Aorta (tissue), 5 donors: ENCODE measurements at places on chromosomes 16 and 17. TPM values are rescaled to one million over a fixed set of nuclear protein-coding genes. Genes with fewer than 3 reads are reported as not detected.

DNA sequence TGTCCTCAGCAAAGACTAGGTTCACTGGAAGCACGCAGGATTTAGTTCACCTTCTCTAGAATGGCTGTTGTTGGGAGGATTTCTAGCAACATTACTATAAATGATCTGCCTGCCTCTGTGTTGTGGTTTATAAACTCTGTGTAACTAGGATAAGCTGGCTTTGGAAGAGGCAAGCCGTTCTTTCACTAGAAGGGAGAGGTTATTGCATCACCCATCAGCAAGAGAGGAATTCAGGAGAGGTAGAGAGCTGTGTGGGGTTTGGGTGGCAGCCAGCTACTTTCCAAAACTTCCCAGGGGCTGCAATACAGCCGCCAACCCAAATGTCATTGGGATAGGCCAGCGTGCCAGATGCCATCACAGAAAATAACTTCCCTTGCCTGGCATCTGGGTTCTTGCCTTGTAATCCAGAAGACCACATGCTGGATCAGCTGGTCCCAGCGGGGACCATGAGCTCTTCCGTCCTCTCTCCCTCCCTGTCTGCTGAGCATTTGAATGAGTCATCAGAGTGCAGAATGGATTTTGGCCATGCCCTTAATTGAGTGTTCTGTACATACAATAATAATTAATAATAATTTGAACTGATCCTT is 95.7 kb upstream of the RBFOX1 start:
- no peak overlapping the region for H3K4me3 ChIP-seq
- H3K4me1 ChIP-seq: no peaks in the 10 kb centered on the region
- DNase-seq: no peak
- H3K27me3 ChIP-seq: no peaks in the 10 kb centered on the region
- no peak overlapping the region for H3K27ac ChIP-seq
- H3K36me3 ChIP-seq: no peaks in the 10 kb centered on the region

GRCh38 chr16:23650674-23651416 is 9.6 kb downstream of the DCTN5 start:
- H3K4me3 ChIP-seq: no peak overlapping the region
- no peak for DNase-seq

DNA sequence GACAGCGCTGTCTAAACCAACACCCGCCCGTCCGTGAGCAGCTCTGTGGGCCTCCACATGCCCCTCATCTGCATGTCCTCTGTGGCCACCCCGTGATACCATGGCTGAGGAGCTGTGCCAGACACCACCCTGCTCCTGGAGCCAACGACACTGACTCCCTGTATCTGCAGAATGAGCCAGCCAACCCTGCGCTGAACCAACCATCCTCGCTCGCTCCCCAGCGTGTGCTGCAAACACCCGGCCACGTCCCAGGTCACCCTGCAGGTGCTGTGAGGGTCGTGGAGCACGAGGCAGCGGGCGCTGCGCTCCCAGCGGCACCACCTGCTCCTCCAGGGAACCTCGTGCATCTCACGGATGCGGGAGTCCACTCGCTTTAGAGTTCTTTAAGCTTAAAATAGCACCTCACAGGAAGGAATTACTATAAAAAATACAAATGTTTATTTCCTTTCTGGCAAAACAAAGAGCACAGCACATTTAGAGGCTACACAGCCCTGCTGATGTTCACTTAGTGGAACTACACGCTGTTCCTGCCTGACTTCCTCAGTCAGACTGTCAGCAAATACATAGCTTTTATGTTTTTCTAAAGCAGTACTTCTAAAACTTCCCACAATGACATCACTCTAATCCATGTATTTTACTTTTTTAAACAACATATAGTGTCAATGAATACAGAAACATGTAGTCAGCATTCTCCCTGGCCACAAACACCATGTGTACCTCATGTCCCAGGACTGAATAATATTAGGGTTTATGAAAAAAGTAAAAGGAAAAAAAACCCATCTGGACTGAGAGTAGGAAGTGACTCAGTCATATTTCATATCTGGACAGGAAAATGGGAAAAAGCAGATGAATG is 43.5 kb downstream of the MAP1LC3B start:
- H3K27ac ChIP-seq: no peak overlapping the region
- no peaks in the 10 kb centered on the region for H3K27me3 ChIP-seq
- no peaks in the 10 kb centered on the region for H3K4me1 ChIP-seq

HSD11B2 gene
- total RNA-seq: not detected

GRCh38 chr17:74199306-74200092 is 4.0 kb upstream of the RPL38 start:
- no peaks in the 10 kb centered on the region for H3K36me3 ChIP-seq
- H3K27ac ChIP-seq: no peak overlapping the region
- DNase-seq: peak; percentile 89
- H3K27me3 ChIP-seq: no peaks in the 10 kb centered on the region
- H3K4me3 ChIP-seq: no peak overlapping the region

DNA sequence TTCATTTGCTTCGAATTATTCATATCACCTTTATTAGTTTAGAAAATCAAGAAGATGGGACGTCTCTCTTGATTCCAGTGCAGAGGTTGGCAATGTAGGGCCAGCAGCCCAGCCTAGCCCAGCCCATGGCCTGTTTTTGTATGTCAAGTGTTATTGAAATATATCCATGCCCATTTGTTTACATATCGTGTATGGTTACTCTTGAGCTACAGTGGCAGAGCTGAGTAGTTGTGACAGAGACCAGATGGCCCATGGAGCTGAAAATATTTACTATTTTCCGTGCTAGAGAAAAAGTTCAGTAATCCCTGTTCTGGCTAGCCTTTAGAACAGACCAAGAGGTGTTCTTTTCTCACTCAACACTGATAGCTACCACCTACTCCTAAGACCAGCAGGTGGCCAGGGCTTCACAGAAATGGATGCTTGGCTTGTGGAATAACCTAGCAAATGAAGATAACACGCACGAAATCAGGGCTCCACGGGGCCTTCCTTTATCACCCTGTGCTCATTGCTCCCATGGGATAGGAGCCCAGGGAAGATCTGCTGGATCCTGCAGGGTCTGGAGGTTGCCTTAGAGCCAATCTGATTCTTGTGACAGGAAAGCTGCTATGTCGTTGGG is 123.2 kb upstream of the ANKFN1 start:
- no peaks in the 10 kb centered on the region for H3K36me3 ChIP-seq
- H3K4me1 ChIP-seq: no peaks in the 10 kb centered on the region
- DNase-seq: no peak
- H3K4me3 ChIP-seq: no peak overlapping the region
- H3K27ac ChIP-seq: no peak overlapping the region

C17orf107 gene
- 2.9 TPM for total RNA-seq

KARS1 gene
- 69.8 TPM for total RNA-seq

CDH13 gene
- 159 TPM for total RNA-seq

CIBAR2 gene
- not detected for total RNA-seq

DNA sequence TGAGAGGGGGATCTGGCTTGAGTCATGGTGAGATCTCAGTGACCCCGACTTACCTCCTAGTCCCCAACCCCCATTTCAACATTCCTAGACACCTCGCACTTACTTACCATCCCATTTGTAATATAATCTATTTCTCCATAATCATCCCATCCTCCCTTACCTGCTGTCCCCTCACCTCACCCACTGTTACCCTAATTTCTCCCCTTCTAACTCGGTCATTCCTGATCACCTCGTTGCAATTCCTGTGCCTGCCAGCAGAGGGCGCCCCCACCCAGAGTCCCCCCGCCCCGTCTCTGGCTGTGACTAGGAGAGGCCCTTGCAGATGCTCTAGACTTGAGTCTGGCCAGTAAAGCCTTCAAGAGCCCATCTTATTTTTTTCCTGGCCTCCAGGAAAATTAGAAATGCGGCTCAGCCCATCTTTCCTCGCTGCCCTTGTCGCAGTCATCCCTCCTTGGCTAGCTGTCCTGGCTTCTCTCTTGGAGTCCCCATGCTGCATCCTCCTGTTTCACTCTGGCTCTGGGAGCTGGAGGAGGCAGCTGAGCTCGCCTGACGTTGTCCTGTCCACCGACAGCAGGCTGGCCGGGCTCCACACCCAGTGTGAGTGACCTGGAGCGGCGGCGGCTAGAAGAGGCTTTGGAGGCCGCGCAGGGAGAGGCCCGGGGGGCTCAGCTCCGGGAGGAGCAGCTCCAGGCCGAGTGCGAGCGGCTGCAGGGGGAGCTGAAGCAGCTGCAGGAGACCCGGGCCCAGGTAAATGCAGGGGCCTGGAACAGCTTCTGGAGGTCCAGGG is 5.0 kb downstream of the TBKBP1 start:
- no peak overlapping the region for H3K4me3 ChIP-seq
- H3K4me1 ChIP-seq: no peaks in the 10 kb centered on the region
- H3K27ac ChIP-seq: no peak overlapping the region
- no peak for DNase-seq
- no peaks in the 10 kb centered on the region for H3K36me3 ChIP-seq

CBX8 gene
- total RNA-seq: 6.2 TPM

GRCh38 chr16:78607465-78607864 is 508.0 kb downstream of the WWOX start:
- no peak for DNase-seq
- no peaks in the 10 kb centered on the region for H3K36me3 ChIP-seq
- no peaks in the 10 kb centered on the region for H3K27me3 ChIP-seq
- no peak overlapping the region for H3K4me3 ChIP-seq
- H3K27ac ChIP-seq: no peak overlapping the region

NPW gene
- not detected for total RNA-seq

GRCh38 chr17:32819035-32819434 is 57.9 kb downstream of the MYO1D start:
- no peak for DNase-seq
- H3K27ac ChIP-seq: peak overlapping the region; percentile 80
- H3K4me3 ChIP-seq: peak overlapping the region; percentile 26
- no peaks in the 10 kb centered on the region for H3K36me3 ChIP-seq

DNA sequence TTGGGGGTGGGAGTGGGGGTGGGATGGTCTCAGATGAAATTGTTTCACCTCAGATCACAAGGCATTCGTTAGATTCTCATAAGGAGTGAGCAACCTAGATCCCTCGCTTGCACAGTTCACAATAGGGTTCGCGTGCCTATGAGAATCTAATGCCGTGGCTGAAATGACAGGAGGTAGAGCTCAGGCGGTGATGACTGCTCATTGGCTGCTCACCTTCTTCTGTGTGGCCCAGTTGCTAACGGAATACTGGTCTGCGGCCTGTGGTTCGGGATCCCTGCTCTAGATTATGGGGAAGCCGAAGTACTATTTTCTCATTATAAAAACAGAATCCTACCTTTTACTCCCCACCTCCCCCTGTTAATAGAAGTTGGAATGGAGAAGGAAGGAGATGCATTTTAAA is 18.9 kb downstream of the CLTC start:
- H3K4me1 ChIP-seq: peaks cover 2% of the 10 kb centered on the region
- no peaks in the 10 kb centered on the region for H3K27me3 ChIP-seq
- no peak overlapping the region for H3K4me3 ChIP-seq
- peak overlapping the region; percentile 17 for H3K27ac ChIP-seq
- DNase-seq: no peak
- H3K36me3 ChIP-seq: no peaks in the 10 kb centered on the region

ASB16 gene
- 1.4 TPM for total RNA-seq

ITGAX gene
- total RNA-seq: 27.0 TPM

- no peaks in the 10 kb centered on the region for H3K36me3 ChIP-seq
- no peak overlapping the region for H3K27ac ChIP-seq
- no peak overlapping the region for H3K4me3 ChIP-seq
- H3K4me1 ChIP-seq: no peaks in the 10 kb centered on the region
- no peaks in the 10 kb centered on the region for H3K27me3 ChIP-seq
- DNase-seq: no peak
These were observed 11.8 kb upstream of the TEKT1 start for GRCh38 chr17:6843241-6843880.

- H3K27ac ChIP-seq: no peak overlapping the region
- no peaks in the 10 kb centered on the region for H3K36me3 ChIP-seq
- no peak for DNase-seq
- no peaks in the 10 kb centered on the region for H3K27me3 ChIP-seq
These were observed 54.4 kb downstream of the C17orf67 start for GRCh38 chr17:56779322-56779721.

DNA sequence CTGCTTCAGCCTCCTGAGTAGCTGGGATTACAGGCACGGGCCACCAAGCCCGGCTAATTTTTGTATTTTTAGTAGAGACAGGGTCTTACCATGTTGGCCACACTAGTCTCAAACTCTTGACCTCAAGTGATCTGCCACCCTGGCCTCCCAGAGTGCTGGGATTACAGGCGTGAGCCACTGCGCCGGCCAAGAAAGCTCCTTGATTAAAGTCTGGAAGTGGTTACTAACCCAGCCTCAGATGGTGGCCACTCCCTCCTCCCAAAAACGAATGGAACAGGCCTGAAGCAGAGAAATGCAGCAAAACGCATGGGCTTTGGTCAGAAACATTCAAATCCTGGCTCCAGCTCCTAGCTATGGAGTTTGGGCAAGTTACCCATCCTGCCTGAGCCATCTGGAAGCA is 11.3 kb downstream of the FKBP10 start:
- no peaks in the 10 kb centered on the region for H3K27me3 ChIP-seq
- no peak overlapping the region for H3K4me3 ChIP-seq
- no peaks in the 10 kb centered on the region for H3K4me1 ChIP-seq
- no peak overlapping the region for H3K27ac ChIP-seq
- peaks cover 3% of the 10 kb centered on the region for H3K36me3 ChIP-seq

DNA sequence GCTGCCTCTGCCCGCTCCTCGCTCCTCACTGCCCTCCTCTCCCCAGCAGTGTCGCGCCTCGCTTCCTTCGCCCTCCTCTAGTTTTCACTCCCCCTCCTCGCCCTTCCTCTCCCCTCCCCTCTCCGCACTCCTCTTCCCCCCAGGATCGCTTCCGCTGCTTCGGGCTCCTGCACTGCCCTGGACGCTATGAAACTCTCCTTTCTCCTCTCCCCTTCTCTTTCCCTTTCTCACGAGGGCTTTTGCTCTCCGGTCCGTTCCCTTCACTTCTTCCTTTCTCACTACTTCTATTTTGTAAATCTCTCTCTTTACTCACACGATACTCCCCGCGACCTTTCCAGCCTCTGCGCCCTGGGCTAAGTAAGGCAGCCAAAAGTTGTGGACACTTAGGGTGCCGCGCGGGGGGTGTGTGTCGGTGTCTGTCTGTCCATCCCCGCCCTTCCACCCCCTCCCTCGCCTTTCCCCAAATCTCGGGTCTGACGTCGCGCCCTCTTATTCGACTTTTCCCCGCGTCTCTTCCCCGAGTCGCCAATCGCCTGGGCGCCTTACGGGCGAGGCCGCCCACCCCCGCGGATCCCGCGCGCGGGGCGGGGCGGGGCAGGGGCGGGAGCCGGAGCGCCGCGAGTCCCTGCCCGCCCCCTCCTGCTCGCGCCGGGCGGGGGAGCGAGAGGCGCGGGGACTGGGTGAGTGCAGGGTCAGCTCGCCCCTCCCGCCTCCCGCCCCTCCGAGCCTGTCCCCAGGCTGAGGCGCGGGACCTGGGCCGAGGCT is at the start of gene IRX3:
TSS of gene IRX3 (minus strand) at position 422 of the 765 bp plus-strand sequence. CDS start 737 bp downstream, outside the sequence.
- H3K27me3 ChIP-seq: no peaks in the 10 kb centered on the region
- H3K36me3 ChIP-seq: no peaks in the 10 kb centered on the region
- no peak within 1 kb of the TSS for H3K27ac ChIP-seq

EXOC7 gene
- 138 TPM for total RNA-seq
